Glutamatergic neuron (in vitro differentiated cells): ENCODE measurements at places on chromosomes 2 and 18. TPM values are rescaled to one million over a fixed set of nuclear protein-coding genes. Genes with fewer than 3 reads are reported as not detected.

GRCh38 chr2:47724221-47724981 lies 58.5 kb upstream of the MSH6 start:
- DNase-seq: no peak
- no peak overlapping the region for H3K4me3 ChIP-seq
- no peak overlapping the region for H3K27ac ChIP-seq
- H3K27me3 ChIP-seq: no peaks in the 10 kb centered on the region

DNA sequence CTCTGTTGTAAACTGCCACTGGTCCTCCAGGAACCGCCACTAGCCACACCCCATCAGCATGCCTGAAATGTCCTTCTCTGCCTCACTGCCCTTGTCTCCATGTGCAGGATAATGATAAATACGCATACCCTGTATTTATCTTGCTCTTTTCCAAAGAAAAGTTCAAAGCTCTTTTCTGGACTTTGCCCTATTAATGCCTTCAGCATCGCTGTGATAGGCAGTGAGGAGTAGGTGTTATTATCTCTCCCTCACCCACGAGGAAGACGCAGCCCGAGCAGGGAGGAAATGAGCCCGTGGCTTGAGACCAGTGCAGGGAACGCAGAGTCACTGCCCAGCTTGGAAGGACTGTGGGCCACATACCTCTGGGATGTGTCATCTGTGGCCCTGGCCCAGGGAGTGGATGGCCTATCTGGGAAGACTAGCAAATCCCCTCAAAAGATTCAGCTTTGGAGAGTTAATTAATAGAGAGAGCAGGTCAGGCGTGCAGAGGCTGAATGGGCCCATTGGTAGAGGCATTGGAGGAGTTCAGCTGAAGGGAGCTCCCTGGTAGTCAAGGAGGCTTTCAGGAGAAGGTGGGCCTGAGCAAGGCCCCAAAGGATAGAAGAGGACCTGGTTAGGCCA lies 39.5 kb upstream of the MCFD2 start:
- no peak overlapping the region for H3K27ac ChIP-seq
- H3K4me3 ChIP-seq: no peak overlapping the region
- no peak for DNase-seq
- peaks cover 2% of the 10 kb centered on the region for H3K27me3 ChIP-seq

- H3K27me3 ChIP-seq: no peaks in the 10 kb centered on the region
- H3K27ac ChIP-seq: no peak overlapping the region
- peaks cover 6% of the 10 kb centered on the region for H3K36me3 ChIP-seq
- no peak overlapping the region for H3K4me3 ChIP-seq
Observed at GRCh38 chr2:137802038-137802437, 162.2 kb upstream of the HNMT start.

- H3K4me1 ChIP-seq: peaks cover 43% of the 10 kb centered on the region
- no peaks in the 10 kb centered on the region for H3K36me3 ChIP-seq
- H3K4me3 ChIP-seq: no peak overlapping the region
- H3K27ac ChIP-seq: peak overlapping the region; percentile 2
Observed at GRCh38 chr2:50529600-50530218, 502.2 kb downstream of the NRXN1 start.

DNA sequence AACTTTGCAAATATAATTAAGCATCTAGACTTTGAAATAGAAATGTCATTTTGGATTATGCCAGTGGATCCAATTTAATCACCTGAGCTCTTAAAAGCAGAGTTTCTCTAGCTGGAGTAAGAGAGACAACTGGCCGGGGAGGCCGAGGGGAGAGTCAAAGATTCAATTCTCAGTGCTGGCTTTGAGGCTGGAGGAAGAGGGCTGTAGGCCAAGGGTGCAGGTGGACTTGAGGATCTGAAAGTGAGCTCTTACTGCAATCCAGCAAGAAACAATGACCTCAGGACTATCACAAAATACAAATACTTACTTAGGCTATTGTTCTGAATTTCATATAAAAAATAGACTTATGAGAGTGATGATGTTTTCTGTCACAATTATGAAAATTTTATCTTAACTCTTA lies 814.5 kb downstream of the CBLN2 start:
- H3K27me3 ChIP-seq: no peaks in the 10 kb centered on the region
- no peak for DNase-seq
- no peaks in the 10 kb centered on the region for H3K4me1 ChIP-seq
- no peaks in the 10 kb centered on the region for H3K36me3 ChIP-seq
- H3K27ac ChIP-seq: no peak overlapping the region
- no peak overlapping the region for H3K4me3 ChIP-seq

DNA sequence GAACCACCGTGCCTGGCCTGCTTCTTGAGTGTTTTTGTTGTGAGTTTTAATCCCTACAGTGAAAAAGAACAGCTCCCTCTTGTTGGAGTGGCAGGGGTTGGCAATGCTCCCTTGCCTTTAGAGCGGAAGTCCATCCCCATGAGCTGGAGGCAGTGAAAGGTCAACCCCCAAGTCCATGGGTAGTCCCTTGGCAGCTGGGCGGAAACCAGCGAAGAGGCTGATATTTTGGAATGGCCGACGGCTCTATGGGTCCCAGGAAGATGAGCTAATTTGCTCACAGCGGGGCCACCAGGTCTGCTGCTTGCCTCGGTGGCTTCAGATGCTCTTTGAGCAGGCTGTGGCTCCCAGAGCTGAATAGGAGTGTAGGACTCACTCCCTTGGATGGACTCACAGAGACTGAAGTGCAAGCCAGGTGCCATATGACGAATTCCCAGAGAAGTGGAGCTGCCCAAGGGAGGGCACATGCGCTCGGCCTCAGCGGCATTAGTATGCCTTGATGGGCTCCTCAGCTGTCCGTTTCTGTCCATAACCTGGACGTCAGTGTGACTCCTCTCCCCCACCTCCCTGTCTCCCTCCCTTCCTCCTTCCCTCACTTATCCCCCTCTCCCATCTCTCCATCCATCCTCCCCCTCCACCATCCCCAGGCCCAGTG lies 25.4 kb upstream of the RHOB start:
- no peak overlapping the region for H3K4me3 ChIP-seq
- DNase-seq: no peak
- H3K27me3 ChIP-seq: no peaks in the 10 kb centered on the region
- no peaks in the 10 kb centered on the region for H3K36me3 ChIP-seq
- no peak overlapping the region for H3K27ac ChIP-seq

GRCh38 chr2:119263656-119264055 lies 40.0 kb downstream of the STEAP3 start:
- no peak overlapping the region for H3K27ac ChIP-seq
- no peaks in the 10 kb centered on the region for H3K27me3 ChIP-seq
- H3K36me3 ChIP-seq: no peaks in the 10 kb centered on the region
- H3K4me1 ChIP-seq: peaks cover 1% of the 10 kb centered on the region
- DNase-seq: no peak

GRCh38 chr2:883803-884748 lies 66.6 kb upstream of the SNTG2 start:
- no peak overlapping the region for H3K4me3 ChIP-seq
- H3K27me3 ChIP-seq: peaks cover 5% of the 10 kb centered on the region
- no peaks in the 10 kb centered on the region for H3K36me3 ChIP-seq
- peaks cover 7% of the 10 kb centered on the region for H3K4me1 ChIP-seq

DNA sequence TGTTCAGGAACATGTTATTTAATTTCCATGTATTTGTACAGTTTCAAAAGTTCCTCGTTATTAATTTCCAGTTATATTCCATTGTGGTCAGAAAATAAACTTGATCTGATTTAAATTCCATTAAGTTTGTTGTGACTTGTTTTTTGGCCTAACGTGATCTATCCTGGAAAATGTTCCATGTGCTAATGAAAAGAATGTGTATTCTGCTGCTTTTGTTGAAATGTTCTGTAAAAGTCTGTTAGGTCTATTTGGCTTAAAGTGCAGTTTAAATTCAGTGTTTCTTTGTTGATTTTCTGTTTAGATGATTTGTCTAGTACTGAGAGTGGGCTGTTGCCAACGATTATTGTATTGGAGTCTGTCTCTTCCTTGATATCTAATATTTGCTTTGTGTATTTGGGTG lies 148.0 kb downstream of the UBR3 start:
- no peak for DNase-seq
- H3K4me1 ChIP-seq: no peaks in the 10 kb centered on the region
- H3K27ac ChIP-seq: no peak overlapping the region
- no peaks in the 10 kb centered on the region for H3K27me3 ChIP-seq
- H3K36me3 ChIP-seq: peaks cover 28% of the 10 kb centered on the region
- no peak overlapping the region for H3K4me3 ChIP-seq

GRCh38 chr2:180781276-180781675 lies 199.1 kb upstream of the UBE2E3 start:
- no peaks in the 10 kb centered on the region for H3K36me3 ChIP-seq
- no peaks in the 10 kb centered on the region for H3K4me1 ChIP-seq
- no peak overlapping the region for H3K4me3 ChIP-seq
- no peaks in the 10 kb centered on the region for H3K27me3 ChIP-seq
- H3K27ac ChIP-seq: no peak overlapping the region

DNA sequence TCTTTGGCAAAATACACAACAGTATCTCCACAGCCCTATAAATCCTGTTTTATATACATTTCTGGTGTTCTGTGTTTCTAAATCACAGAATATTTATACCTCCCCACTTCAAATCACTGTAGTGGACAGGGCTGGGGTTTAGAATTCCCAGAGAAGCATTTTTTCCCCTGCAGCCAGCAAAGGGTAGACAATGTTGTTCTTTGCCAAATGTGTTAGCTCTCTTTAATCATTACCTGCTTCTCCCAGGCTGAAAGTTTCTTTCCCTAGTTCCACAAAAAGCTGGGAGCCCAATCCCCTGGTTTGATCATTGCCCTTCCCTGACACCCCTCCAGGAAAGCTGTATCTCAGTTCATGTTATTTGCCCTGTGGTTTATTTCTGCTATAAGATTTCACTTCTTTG lies 520.0 kb upstream of the SPHKAP start:
- H3K4me3 ChIP-seq: no peak overlapping the region
- H3K4me1 ChIP-seq: peaks cover 29% of the 10 kb centered on the region
- no peak for DNase-seq
- no peaks in the 10 kb centered on the region for H3K27me3 ChIP-seq

GRCh38 chr18:63346031-63346430 lies 21.0 kb downstream of the KDSR start:
- H3K36me3 ChIP-seq: no peaks in the 10 kb centered on the region
- H3K4me1 ChIP-seq: peaks cover 2% of the 10 kb centered on the region
- H3K4me3 ChIP-seq: no peak overlapping the region
- H3K27me3 ChIP-seq: peaks cover 2% of the 10 kb centered on the region
- H3K27ac ChIP-seq: no peak overlapping the region
- no peak for DNase-seq

DNA sequence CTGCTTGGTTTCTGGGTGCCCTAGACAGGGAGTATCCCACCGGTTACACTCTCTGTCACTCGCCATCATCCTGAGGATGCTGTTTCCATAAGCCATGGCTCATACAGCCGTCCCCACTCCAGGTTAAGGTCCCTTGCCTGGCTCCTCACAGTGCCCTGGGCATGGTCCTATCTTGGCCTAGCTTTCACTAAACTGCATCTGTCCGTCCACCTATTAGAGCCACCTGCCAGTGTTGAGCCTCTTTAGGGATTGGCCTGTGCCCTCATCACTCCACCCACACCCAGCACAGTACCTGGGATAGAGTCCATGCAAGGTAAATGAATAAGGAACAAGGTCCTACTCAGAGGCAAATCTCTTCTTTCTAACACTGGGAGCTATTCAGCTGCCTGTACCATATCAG lies 320.1 kb downstream of the GBX2 start:
- peaks cover 6% of the 10 kb centered on the region for H3K27me3 ChIP-seq
- no peak overlapping the region for H3K27ac ChIP-seq
- DNase-seq: no peak

- no peak overlapping the region for H3K4me3 ChIP-seq
- peaks cover 2% of the 10 kb centered on the region for H3K27me3 ChIP-seq
- no peak for DNase-seq
- no peak overlapping the region for H3K27ac ChIP-seq
- H3K36me3 ChIP-seq: no peaks in the 10 kb centered on the region
Observed at GRCh38 chr2:7206111-7206810, 289.0 kb downstream of the RNF144A start.

The SNORC gene
- total RNA-seq: 2.4 TPM

The CXCR4 gene
- 215 TPM for total RNA-seq

The ASB3 gene
- total RNA-seq: 25.3 TPM

The FHL2 gene
- total RNA-seq: 3.2 TPM

The CDH19 gene
- not detected for total RNA-seq

The METTL8 gene
- total RNA-seq: 10.9 TPM
